ENCODE measurements at places on chromosomes 5 and 9. TPM values are rescaled to one million over a fixed set of nuclear protein-coding genes. Genes with fewer than 3 reads are reported as not detected.

Gene PPP1R2B
- polyA plus RNA-seq = not detected

Gene SPATA31C1
- polyA plus RNA-seq = 0.23 TPM

Gene SLC38A9
- 14.9 TPM for polyA plus RNA-seq

Gene SPINK4
- not detected for polyA plus RNA-seq

Gene DMRTA1
- polyA plus RNA-seq = not detected

Gene SHROOM1
- polyA plus RNA-seq = 1.8 TPM

Gene SLCO6A1
- 0.48 TPM for polyA plus RNA-seq

Measured in muscle of leg (tissue), 16 donors.